Tibial nerve (tissue), 4 donors: ENCODE measurements at places on chromosomes 7 and 10. TPM values are rescaled to one million over a fixed set of nuclear protein-coding genes. Genes with fewer than 3 reads are reported as not detected.
A peak's percentile ranks its signal among the peaks of the same experiment; 100 is the strongest.

Gene TSPAN15
- total RNA-seq: 46.9 TPM

Gene MICU1
- 35.6 TPM for total RNA-seq

Gene HABP2
- total RNA-seq: not detected

Gene OR6B1
- total RNA-seq: not detected

Gene SPDYE2B
- not detected for total RNA-seq

Gene TLX1
- total RNA-seq: not detected

Gene TPK1
- 10.0 TPM for total RNA-seq

Gene NUTM2D
- 4.4 TPM for total RNA-seq

Gene SCART1
- total RNA-seq: 4.8 TPM

Gene ITIH5
- total RNA-seq: 20.7 TPM

Gene SFMBT2
- 24.0 TPM for total RNA-seq

GRCh38 chr7:131300572-131301466 is 26.9 kb upstream of the MKLN1 start:
- no peak overlapping the region for H3K4me3 ChIP-seq
- H3K27me3 ChIP-seq: no peaks in the 10 kb centered on the region
- H3K4me1 ChIP-seq: peaks cover 11% of the 10 kb centered on the region
- no peaks in the 10 kb centered on the region for H3K36me3 ChIP-seq
- DNase-seq: peak; percentile 22

GRCh38 chr7:27997188-27997707 is 183.3 kb downstream of the JAZF1 start:
- H3K36me3 ChIP-seq: no peaks in the 10 kb centered on the region
- no peak overlapping the region for H3K4me3 ChIP-seq
- no peak overlapping the region for H3K27ac ChIP-seq
- DNase-seq: no peak

DNA sequence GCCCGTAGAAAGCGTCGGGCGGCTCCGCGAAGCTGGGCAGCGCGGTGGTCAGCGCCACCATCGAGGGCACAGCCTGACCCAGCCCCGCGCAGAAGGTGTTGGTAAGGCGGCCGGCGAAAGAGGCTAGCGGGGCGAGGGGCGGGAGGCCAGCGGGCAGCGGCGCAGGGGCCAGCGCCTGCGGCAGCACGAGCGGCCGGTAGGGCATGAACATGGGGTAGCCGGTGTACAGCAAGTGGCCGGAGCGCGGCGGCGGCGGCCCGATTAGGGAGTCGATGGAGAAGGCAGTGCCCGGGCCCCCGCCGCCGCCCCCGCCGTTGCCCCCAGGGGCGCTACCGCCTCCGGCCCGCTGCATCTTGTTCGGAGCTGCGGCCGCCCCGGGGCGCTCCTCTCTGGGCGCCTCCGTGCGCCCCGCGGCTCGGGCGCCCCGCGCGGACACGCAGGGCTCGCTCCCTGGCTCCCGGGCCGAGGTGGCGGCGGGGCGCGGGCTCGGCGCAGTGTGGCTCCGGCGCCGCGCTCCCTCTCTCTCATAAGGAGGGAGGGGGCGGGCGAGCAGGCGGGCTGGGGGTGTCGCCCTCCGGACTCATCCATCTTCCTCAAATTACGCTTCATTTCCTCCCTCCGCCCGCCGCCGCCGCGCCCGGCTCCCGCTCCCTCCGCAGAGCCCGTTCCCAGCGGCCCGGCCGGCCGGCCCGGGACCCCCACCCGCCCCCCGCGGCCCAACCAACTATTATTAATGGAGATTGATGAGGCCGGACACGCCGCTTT is at the start of gene GBX1:
Gene GBX1, minus strand, starts transcription at position 498 of the 765 bp plus-strand sequence. Its CDS starts 146 bp downstream, at position 352.
- peak within 1 kb of the TSS; percentile 36 for H3K4me3 ChIP-seq
- no peaks in the 10 kb centered on the region for H3K36me3 ChIP-seq
- no peak for DNase-seq
- peaks cover 2% of the 10 kb centered on the region for H3K27me3 ChIP-seq
- no peak within 1 kb of the TSS for H3K27ac ChIP-seq
- H3K4me1 ChIP-seq: peaks cover 15% of the 10 kb centered on the region

GRCh38 chr7:105188201-105188600 is 174.2 kb downstream of the KMT2E start:
- DNase-seq: no peak
- no peak overlapping the region for H3K4me3 ChIP-seq
- peak overlapping the region; percentile 13 for H3K27ac ChIP-seq
- no peaks in the 10 kb centered on the region for H3K27me3 ChIP-seq

GRCh38 chr7:149764481-149765398 is 8.6 kb downstream of the ZNF467 start:
- H3K4me3 ChIP-seq: no peak overlapping the region
- no peak for DNase-seq
- H3K27ac ChIP-seq: no peak overlapping the region
- no peaks in the 10 kb centered on the region for H3K27me3 ChIP-seq
- no peaks in the 10 kb centered on the region for H3K4me1 ChIP-seq

DNA sequence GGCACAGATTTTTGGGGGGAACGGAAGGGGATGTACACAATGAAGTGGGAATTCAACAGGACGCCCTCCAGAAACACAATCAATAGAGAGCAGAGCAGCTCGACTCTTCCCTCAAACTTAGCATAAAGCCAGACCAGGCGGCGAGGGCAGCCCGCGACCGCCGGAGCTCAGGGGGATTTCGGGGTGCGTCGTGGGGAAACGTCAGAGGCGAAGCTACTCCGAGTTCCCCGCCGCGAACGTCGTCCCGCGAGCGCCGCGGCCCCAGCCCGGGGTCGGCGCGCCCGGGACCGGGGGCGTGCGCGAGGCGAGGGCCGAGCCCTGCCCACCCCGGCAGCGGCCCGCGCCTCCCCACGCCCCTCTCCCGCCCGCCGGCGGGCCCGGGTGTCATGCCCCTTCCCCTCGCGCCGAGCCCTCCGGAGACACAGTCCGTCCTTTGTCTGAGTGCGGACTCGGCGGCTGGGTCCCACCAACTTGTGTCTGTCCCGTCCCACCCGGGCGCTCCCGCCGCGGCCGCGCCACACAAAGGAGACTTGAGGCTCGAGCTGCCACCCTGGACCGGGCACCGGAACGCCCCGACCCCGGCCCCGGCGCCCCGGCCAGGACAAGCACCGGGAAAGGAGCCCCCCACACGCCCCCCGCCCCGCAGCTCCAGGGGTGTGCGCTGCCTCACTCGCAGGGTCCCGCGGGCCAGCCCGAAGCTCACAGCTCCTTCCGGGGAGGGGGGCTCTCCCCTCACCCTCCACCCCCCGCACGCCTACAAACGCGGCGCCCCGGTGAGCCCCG is 634 bp downstream of the EZH2 start:
- H3K27ac ChIP-seq: peak overlapping the region; percentile 92
- H3K36me3 ChIP-seq: no peaks in the 10 kb centered on the region
- no peak for DNase-seq
- peak overlapping the region; percentile 99 for H3K4me3 ChIP-seq
- no peaks in the 10 kb centered on the region for H3K4me1 ChIP-seq
- no peaks in the 10 kb centered on the region for H3K27me3 ChIP-seq

DNA sequence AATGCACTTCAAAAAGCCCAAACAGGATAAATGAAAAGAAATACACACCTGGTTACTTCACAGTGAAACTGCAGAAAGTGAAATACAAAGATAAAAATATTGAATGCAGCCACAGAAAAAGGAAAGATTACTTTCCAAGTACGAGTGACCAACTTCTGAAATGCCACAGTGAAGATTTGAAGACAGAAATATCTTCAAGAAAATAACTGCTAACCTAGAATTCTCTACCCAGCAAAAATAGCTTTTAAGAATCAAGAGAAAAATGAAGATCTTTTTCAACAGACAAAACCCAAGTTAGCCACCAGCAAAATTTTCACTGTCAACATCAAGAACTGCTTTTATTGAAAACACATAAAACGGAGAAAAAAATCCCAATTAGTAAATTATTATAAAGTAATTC is 46.2 kb downstream of the SMURF1 start:
- H3K4me3 ChIP-seq: no peak overlapping the region
- H3K27me3 ChIP-seq: no peaks in the 10 kb centered on the region
- no peak overlapping the region for H3K27ac ChIP-seq

GRCh38 chr7:33760834-33761233 is 144.5 kb upstream of the BMPER start:
- DNase-seq: no peak
- no peak overlapping the region for H3K4me3 ChIP-seq
- no peak overlapping the region for H3K27ac ChIP-seq
- H3K4me1 ChIP-seq: no peaks in the 10 kb centered on the region

DNA sequence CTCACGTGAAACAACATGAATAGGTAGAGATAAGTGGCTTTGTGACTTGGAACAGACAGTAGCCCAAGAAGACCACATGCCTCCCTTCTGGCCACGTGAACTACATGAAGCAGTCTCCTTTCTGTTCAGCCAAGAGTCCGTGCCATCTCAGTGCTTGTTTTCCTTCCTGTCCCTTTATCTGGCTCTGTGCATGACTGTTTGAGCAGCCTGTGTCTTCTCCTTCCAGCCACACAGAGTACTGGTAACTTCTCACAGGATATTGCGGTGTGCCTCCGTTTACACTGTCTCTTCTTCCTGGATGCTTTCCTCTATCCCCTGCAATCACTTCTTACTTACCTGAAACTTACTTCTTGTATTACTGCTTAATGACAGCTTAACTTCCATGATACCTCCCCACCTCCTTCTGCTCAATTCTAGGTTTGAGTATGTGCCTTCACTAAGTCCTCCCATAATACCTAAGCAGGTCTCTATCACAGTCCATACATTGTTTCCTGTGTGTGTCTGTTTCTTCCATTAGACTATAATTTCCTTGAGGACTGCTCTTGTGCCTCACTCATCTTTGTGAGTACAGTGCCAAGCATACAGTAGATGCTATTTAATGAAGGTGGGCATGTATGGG is 748.7 kb downstream of the AUTS2 start:
- no peaks in the 10 kb centered on the region for H3K27me3 ChIP-seq
- DNase-seq: no peak
- H3K27ac ChIP-seq: no peak overlapping the region

DNA sequence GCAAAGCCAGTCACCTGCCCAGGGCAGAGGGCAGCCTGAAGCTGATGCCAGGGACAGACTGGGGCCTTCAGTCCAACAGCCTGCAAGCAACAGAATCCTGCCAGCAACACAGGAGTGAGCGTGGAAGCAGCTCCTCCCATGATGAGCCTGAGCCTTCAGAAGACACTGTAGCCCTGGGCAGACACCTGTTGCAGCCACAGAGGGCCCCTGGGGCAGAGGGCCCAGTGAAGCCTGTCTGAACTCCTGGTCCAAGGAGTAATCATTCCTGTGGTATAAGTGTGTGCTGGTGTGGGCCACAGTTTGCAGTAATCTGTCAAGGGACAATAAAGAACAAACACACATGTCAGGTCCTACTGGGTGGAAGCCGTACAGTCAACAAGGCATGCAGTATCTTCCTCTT is 2.9 kb upstream of the PFKP start:
- no peaks in the 10 kb centered on the region for H3K36me3 ChIP-seq
- H3K27ac ChIP-seq: no peak overlapping the region

- H3K27ac ChIP-seq: no peak overlapping the region
- peaks cover 29% of the 10 kb centered on the region for H3K4me1 ChIP-seq
- no peak overlapping the region for H3K4me3 ChIP-seq
- peaks cover 5% of the 10 kb centered on the region for H3K27me3 ChIP-seq
- H3K36me3 ChIP-seq: no peaks in the 10 kb centered on the region
Observed at GRCh38 chr7:97014145-97014750, 8.9 kb downstream of the DLX6 start.

- H3K4me1 ChIP-seq: no peaks in the 10 kb centered on the region
- DNase-seq: no peak
- no peaks in the 10 kb centered on the region for H3K27me3 ChIP-seq
- no peak overlapping the region for H3K4me3 ChIP-seq
- H3K36me3 ChIP-seq: no peaks in the 10 kb centered on the region
Observed at GRCh38 chr10:6838118-6838517, 258.0 kb upstream of the PRKCQ start.

DNA sequence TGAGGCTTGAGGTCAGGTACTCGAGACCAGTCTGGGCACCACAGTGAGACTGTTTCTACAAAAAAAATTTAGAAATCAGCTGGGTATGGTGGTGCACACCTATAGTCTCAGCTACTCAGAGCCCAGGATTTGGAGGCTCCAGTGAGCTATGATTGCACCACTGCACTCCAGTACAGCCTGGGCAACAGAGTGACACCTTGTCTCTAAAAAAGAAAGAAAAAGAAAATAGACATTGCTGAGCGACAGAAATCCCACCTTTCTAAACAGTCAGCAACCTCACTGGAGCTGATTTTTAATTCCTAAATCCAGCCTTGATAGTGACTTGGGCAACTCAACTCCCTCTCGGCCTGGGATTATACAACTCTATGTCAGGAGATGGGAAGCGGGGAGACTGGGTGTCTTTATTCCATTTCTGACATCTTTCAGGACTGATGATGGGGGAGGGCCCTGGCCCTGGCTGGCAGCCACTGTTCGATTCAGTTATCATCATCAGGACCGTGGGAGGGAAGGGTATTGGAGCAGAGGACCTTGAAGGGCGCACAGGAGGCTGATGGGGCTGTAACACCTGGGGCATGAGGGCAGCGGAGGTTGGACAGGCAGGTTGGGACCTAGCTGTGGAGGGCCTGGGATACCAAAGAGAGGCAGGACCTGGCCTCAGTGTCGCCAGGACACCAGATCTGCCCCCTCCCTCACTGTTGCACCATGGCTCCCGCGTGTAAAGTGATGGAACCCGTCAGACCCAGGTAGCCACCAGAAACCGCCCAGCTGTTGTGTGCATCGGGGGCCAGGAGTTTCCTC is 14.7 kb downstream of the HSPB1 start:
- no peaks in the 10 kb centered on the region for H3K4me1 ChIP-seq
- peak overlapping the region; percentile 96 for H3K27ac ChIP-seq
- no peak for DNase-seq
- no peaks in the 10 kb centered on the region for H3K36me3 ChIP-seq

- H3K27ac ChIP-seq: no peak overlapping the region
- no peaks in the 10 kb centered on the region for H3K4me1 ChIP-seq
- no peak overlapping the region for H3K4me3 ChIP-seq
- no peaks in the 10 kb centered on the region for H3K27me3 ChIP-seq
Observed at GRCh38 chr7:107318523-107319160, 149.8 kb downstream of the HBP1 start.

GRCh38 chr7:43577485-43577951 is 5.4 kb upstream of the STK17A start:
- H3K27ac ChIP-seq: no peak overlapping the region
- H3K4me3 ChIP-seq: no peak overlapping the region
- H3K36me3 ChIP-seq: no peaks in the 10 kb centered on the region
- no peaks in the 10 kb centered on the region for H3K4me1 ChIP-seq
- H3K27me3 ChIP-seq: no peaks in the 10 kb centered on the region

GRCh38 chr7:51590746-51591145 is 274.1 kb upstream of the COBL start:
- no peaks in the 10 kb centered on the region for H3K27me3 ChIP-seq
- H3K27ac ChIP-seq: no peak overlapping the region
- no peaks in the 10 kb centered on the region for H3K36me3 ChIP-seq
- no peak for DNase-seq

DNA sequence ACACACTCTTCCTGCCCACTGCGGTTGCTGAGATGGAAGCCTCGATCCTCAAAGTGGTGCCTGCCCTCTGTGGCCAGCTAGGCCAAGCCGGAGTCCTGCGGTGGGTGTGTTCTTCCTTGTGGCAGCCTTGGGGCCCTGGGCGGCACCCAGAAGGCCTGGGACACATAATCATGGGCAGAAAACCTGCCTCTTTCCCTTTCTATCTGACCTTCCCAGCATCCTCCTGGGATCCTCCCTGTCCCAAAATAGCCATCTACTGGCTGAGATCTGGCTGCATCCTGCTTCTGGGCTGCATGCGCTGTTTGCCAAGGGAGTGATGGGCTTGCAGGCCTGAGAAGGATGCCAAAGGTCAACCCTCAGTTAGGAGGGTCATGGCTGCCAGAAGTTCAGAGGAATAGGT is 23.9 kb downstream of the COL13A1 start:
- no peak overlapping the region for H3K4me3 ChIP-seq
- DNase-seq: no peak
- no peaks in the 10 kb centered on the region for H3K4me1 ChIP-seq
- no peaks in the 10 kb centered on the region for H3K27me3 ChIP-seq

- no peak overlapping the region for H3K4me3 ChIP-seq
- peaks cover 5% of the 10 kb centered on the region for H3K4me1 ChIP-seq
- DNase-seq: no peak
Observed at GRCh38 chr7:54810401-54810800, 51.4 kb upstream of the SEC61G start.
